Astrocyte (in vitro differentiated cells and primary cell): ENCODE measurements at places on chromosomes 12 and 14. TPM values are rescaled to one million over a fixed set of nuclear protein-coding genes. Genes with fewer than 3 reads are reported as not detected.

DNA sequence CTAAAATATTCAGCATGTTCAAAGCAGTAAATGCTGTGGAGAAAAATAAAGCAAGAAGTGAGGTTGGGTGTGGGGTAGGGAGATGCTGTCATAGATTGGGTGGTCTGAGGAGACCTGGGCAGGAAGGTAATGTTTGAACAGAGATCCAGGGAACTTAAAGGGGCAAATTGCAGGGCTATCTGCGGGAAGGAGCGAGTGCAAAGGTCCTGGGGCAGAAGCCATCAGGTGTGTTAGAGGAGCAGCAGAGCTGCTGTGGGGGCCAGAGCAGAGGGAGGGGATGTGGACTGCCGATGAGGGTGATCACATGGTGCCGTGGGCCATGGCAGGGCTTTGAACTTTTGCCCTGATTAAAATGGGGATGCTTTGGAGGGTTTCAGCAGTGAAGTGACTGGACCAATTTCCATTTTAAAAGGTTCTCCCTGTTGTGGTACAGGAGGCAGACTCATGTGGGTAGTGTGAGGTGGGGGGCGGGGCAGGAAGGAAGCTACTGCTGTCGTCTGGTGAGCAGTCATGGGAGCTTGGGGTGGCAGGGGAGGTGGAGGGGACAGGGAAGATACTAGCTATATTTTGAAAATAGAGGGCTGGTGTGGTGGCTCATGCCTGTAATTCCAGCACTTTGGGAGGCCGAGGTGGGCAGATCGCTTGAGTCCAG is 145.0 kb downstream of the AACS start:
- DNase-seq = no peak
- no peaks in the 10 kb centered on the region for H3K27me3 ChIP-seq
- H3K27ac ChIP-seq = no peak overlapping the region
- H3K4me3 ChIP-seq = no peak overlapping the region
- H3K36me3 ChIP-seq = no peaks in the 10 kb centered on the region
- H3K4me1 ChIP-seq = no peaks in the 10 kb centered on the region

DNA sequence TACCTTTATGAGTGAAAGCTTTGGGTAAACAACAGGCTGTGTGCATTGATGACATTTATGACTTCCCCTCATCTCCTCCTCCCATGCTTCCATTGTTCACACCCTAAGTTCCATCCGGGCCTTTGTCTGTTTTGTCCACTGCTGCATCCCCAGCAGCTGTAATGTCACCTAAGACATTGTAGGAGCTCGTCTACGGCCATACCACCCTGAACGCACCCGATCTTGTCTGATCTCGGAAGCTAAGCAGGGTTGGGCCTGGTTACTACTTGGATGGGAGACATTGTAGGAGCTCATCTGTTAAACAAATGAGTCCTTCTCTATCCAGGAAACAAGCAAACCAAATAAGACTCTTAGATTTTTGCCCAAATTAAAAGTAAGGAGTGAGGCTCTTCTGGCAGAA is 40.4 kb upstream of the SYCP3 start:
- no peak overlapping the region for H3K4me3 ChIP-seq
- H3K27ac ChIP-seq = no peak overlapping the region
- no peaks in the 10 kb centered on the region for H3K36me3 ChIP-seq
- peaks cover 7% of the 10 kb centered on the region for H3K4me1 ChIP-seq

Gene SAV1
- total RNA-seq = 18.3 and 26.3 TPM in 2 replicates

DNA sequence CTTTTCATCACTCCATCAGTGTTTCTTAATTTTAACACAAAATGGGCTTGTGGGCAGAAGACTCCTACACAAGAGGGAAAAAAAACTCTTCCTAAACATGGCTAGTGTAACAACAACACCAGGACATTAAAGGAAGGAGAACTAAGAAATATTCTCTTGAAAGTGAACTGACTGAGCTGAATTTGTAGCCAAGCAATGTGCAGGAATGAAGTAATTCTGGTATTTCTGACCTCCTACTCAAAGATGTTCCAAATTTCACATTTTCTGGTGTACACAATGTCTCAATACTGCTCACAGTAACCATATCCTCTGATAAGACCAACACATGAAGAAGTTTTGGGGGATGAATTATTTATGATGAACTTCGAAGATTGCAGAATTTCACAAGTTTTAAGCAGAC is 357.3 kb downstream of the DUSP6 start:
- no peak for DNase-seq
- no peak overlapping the region for H3K27ac ChIP-seq

Gene ZNF705A
- total RNA-seq = not detected in 2 replicates

DNA sequence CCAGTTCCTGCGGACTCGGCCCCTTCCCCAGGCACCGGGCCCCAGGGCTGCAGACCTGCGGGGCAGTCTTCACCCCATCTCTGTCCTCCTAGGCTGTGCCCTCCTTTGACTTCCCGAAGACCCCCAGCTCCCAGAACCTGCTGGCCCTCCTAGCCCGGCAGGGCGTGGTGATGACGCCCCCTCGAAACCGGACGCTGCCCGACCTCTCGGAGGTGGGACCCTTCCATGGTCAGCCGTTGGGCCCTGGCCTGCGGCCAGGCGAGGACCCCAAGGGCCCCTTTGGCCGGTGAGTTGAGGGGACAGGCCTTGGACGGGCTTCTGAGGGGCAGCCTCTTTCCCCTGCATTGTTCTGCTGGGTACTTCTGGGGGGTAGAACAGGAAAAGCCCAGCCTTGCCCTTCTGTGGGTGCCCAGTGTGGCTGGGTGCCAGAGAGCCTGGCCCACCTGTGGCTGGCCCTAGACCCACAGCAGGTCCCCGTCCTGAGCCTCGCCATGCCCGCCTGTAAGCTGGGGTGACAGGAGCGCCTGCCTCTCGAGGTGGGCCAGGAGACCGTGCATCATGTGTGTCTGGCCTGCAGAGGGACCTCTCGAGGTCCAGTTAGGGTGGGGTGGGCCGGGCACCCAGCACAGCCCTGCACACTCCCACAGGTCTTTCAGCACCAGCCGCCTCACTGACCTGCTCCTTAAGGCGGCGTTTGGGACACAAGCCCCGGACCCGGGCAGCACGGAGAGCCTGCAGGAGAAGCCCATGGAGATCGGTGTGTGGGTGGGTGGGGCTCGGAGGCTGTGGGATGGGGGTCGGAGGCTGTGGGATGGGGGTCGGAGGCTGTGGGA is 12.6 kb upstream of the PUS1 start:
- H3K27me3 ChIP-seq = no peaks in the 10 kb centered on the region
- DNase-seq = no peak
- no peaks in the 10 kb centered on the region for H3K36me3 ChIP-seq
- no peak overlapping the region for H3K27ac ChIP-seq

Gene LRTM2
- total RNA-seq = not detected in 2 replicates
